Fibroblast of mammary gland (primary cell): ENCODE measurements at places on chromosomes 3 and 15.

DNA sequence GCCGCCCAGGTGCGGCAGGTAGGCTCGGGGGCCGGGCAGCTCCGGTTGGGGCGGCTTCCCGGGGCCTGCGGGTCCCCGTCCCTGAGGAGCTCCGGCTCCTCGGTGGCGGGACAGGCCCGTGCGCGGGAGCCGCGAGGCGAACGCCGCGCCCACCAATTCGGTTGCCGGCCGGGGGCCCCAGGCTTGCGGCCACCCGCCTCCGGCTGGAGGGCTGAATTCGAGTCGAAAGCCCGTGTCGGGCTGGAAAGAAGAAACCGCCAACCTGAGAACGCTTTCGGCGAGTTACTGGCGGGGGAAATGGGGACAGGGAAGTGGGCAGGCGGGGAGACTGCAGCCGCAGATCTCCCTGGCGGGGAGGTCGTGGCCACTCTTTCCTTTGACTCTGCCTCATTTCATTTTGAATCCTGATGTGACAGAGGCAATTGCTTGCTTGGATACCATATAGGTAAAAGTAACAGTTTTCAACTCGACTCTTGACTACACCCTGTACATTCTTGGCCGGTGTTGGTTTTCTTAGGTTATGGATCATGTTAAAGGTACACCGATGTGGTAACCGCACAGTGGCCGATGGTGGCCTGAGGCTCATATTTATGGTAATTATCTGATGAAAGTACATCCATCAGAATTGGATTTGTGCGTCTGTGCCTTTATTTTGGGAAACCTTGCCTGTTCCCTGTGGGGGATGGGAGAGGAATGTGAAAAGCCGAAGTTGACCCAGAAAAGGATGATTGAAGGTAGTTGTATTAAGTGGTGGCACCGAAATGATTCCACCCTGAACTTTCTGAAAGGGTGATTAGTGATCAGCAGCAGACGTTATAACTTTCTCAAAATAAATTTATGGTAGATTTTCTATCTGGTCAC lies 1.7 kb downstream of the B3GNT5 start:
- no peak for DNase-seq

GRCh38 chr3:127707851-127708411 lies 35.2 kb downstream of the ABTB1 start:
- DNase-seq = no peak

DNA sequence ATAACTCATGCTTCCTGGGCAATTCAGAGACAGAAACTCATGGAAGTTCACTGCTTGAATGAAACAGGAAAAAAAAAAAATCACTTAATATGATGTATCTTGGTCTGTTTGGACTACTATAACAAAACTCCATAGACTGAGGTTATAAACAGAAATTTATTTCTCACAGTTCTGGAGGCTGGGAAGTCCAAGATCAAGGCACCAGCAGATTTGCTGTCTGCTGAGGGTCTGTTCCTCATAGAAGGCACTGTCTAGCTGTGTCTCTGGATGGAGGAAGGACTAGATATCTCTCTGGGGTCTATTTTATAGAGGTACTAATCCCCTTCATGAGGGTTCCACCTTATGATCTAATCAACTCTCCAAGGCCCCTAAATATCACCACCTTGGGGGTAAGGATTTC lies 119.3 kb downstream of the IGF2BP2 start:
- no peak for DNase-seq

- DNase-seq = no peak
These were observed 242.8 kb downstream of the CHST2 start for GRCh38 chr3:143362115-143362991.

GRCh38 chr3:106068381-106068780 lies 199.6 kb upstream of the CBLB start:
- DNase-seq = no peak

- peak; percentile 32 for DNase-seq
These were observed 237.4 kb upstream of the UMPS start for GRCh38 chr3:124492824-124493223.

DNA sequence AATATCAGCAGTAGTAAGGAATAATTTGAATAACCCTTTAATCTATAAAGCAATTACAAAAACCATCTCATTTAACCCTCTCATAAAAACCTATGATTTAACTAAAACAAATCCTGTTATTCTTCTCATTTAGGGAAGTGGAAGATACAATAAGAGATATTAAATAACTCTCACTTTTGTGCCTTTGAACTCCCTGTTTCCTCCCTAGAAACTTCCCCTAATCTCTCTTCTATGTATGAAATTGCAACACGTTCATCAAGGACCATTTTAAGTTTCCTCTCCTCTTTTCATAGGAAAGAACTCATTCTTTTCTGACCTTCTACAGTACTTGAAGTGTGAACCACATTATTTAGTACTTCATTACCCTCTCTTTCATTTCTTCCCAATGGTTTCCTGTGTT lies 18.8 kb upstream of the FAM81A start:
- DNase-seq = no peak

GRCh38 chr15:42719043-42719442 lies 17.9 kb downstream of the CDAN1 start:
- DNase-seq = peak; percentile 15

GRCh38 chr3:136734382-136735070 lies 17.7 kb downstream of the STAG1 start:
- DNase-seq = no peak

DNA sequence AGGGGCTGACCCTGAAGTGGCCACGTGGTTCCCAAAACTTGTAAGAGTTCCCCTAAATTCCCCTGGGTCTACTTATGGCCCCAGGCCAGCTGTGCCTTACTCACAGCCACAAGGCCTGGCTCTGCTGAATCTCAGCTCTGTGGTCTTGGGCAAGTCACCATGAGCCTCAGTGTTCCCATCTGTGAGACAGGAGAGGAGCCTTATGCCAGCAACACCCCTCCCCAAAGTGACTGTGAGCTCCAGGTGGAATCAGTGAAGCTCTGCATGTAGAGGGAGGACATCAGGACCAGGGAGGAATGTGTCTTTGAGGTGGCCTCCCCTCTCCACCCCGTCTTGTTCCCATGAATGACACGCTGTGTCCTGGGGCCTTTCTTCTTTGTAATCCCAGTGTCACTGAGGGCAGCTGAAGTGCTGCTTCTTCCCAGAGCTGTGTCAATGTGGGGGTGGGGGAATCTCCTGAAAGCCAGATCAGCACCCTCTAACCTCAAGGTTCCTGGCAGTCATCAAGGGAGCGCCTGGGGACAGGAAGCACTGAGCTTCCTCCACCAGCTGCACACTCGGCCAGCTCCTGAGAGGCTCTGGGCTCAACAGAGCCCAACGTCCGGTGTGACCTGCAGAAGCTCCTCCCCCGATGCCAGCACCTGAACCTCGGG lies 258.9 kb downstream of the UACA start:
- DNase-seq = peak; percentile 92

GRCh38 chr15:60932051-60932915 lies 296.8 kb downstream of the RORA start:
- DNase-seq = peak; percentile 72

GRCh38 chr15:81087694-81088093 lies 46.4 kb upstream of the CFAP161 start:
- no peak for DNase-seq

DNA sequence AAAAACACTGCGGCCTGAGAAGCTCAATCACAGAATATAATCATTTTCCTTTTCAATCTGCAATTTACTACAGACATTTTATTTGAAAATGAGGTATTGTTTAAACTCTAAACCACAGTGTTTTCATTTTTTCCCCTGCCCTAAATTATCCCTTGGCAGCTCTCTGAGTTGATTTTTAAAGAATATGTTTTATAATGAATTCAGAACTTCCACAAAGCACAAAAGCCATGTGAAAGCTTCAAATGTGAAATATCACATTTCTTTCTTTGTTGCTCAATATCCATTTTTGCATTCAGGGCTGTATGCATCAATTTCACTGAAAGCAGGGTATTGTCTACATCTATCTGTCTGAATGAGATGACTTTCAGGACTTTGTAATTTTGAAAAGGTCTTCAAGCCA lies 813.6 kb upstream of the ALCAM start:
- no peak for DNase-seq

GRCh38 chr15:80473286-80474223 lies 69.4 kb downstream of the ARNT2 start:
- no peak for DNase-seq

- peak; percentile 72 for DNase-seq
These were observed 95.4 kb downstream of the HCN4 start for GRCh38 chr15:73273181-73274002.

- no peak for DNase-seq
These were observed 2.3 kb downstream of the PHLDB2 start for GRCh38 chr3:111861391-111861790.

GRCh38 chr3:65432388-65433003 lies 606.2 kb downstream of the MAGI1 start:
- no peak for DNase-seq

DNA sequence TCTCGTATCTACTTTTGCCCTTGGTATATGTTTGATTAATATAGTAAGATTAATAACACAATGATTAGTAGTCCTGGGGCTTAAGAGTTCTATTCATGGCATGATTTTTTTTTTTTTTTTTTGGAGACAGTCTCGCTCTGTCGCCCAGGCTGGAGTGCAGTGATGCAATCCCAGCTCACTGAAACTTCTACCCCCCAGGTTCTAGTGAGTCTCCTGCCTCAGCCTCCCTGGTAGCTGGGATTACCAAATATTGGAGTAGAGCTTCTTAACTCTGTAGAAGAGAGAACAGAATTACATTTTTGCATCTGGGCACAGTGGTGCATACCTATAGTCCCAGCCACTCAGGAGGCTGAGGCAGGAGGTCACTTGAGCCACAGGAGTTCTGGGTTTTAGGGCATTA lies 58.9 kb downstream of the RAB7A start:
- DNase-seq = peak; percentile 20

GRCh38 chr3:25781758-25782594 lies 1.3 kb downstream of the NGLY1 start:
- DNase-seq = no peak

- DNase-seq = no peak
These were observed 18.1 kb upstream of the ALDH1A3 start for GRCh38 chr15:100861511-100861991.

- no peak for DNase-seq
These were observed 60.6 kb downstream of the CD200R1L start for GRCh38 chr3:112786002-112786590.

DNA sequence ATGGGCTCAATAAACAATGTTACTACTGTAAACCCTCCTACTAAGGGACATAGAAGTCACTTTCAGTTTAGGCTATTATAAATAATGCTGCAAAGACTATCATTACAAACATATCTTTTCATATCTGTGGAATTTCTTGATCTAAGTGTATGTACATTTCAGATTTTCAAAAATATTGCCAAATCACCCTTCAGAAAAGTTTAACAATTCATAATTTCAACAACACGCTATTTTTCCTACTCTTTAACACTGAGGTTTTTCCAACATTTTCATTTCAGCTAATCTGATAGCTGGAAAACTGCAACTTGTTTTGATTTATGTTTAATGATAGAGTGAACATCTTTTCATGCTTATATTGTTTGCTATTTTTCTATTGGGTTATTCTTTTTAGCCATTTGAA lies 69.0 kb downstream of the ALDH1A2 start:
- DNase-seq = no peak

DNA sequence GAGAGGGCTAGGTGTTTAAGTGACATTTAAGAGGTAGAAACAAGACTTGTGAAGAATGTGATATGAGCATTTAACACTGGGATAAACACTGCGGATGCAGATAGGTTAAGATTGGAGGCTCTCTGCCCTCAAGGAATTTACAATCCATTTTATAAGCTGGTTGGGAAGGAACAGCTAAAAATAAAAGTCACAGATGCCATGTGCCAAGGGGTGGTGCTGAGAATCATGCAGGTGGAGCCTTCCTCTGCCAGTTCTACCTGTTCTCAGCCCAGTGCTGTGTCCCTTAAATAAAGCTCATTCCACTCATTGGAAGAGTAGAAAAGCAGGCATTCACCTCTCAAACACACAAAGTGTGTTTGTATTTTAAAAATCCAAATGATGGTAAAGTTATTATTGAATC lies 261.9 kb downstream of the THRB start:
- DNase-seq = no peak

DNA sequence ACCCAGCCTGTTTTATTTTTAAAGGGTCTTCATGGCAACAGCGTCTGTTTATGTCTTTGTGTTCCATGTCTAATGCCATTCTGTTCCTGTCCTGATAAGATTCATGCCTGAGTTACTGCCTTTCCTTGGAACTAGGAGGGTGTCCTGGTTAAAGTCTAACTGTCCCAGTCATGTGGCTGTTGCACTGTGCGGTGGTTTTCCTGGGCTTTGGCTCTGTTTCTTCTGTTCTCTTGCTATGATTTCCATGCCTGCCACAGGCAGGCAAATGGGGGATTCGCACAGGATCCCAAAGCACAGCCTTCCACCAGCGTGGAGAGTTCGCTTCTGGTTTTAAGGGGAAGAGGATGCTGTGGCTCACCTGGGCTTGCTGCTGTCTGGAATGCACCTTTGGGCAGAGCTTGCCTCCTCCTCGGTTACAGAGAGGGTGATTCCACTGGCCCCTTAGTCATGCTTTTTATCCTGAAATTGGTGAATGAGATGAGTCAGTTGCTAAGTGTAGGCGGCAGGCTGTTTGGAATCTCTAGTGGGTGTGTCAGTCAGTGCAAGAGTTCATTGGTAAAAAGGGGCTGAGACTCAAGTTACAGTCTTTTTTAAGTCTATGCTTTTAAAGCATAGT lies 86.8 kb downstream of the CCK start:
- peak; percentile 89 for DNase-seq

- DNase-seq = no peak
These were observed 105.1 kb upstream of the BCL6 start for GRCh38 chr3:187850258-187850921.

- no peak for DNase-seq
These were observed 54.1 kb upstream of the FURIN start for GRCh38 chr15:90814191-90814821.

- DNase-seq = no peak
These were observed 18.8 kb downstream of the AMOTL2 start for GRCh38 chr3:134355416-134355815.

DNA sequence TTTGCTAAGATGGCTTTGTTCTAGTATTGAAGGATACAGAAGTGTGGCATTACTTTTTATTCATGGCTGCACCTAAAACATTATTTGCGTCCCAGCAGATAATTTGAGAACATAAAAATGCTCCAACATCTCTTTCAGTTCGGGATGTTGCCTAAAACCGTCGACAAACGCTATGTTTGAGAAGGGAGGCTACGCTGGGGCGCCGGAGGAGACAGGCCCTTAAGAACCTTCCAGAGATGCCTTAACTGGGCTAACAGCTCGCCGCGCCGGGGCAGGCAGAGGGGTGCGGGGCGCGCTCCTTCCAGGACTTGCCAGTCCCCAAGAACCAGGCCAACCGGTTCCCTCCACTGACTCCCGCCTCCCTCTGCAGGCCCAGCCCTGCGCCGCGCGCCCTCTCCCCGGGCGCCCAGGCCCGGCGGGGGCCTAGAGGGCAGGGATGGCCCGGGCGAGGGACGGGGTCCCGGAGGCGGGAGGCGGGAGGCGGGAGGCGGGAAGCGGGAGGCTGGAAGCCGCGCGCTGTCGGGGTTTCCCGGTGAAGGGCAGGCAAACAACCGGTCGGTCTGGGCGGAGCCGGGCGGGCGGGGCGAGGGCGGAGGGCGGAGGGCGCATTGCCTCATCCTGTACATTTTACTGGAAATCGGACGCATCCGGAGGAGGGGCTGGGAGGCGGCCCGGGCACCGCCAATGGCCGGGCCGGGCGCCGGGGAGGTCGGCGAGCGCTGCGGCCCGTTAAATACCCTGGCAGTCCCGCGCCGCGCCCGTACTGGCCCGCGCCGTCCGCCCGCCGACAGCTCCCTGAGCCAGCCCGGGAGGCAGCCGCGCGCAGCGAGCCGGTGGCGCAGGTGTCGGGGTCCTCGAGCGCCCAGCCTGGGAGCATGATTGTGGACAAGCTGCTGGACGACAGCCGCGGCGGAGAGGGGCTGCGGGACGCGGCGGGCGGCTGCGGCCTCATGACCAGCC lies at the start of gene NFKBIZ:
TSS of gene NFKBIZ (plus strand) at position 761 of the 960 bp plus-strand sequence. CDS start at position 876, 115 bp downstream.
- DNase-seq = peak; percentile 87

- peak; percentile 61 for DNase-seq
These were observed 10.1 kb upstream of the LMCD1 start for GRCh38 chr3:8491271-8492144.
